ENCODE measurements at places on chromosomes 5 and 9.

DNA sequence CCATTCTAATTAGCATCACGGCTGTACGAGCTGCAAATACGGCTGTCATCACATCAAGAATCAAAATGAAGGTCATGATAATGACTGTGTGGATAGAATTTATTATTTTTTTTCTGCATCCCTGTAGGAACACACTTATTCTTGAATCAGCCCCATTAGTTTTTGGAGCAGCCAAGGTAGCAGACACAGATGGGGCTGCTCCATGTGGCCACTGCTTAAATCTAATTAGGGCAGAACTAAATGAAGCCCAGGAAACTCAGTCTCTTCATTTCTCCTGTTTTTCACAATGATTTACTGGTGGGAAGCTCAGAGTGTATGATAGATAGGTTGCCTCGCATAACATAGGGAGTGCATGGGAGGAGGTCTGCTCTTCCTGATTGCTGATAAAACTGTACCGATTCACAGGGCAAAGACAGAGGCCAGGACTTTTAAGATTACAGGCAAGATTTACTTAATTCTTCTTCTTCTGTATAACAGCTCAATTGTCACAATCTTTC, 275.5 kb downstream of the GLIS3 start:
- no peak for DNase-seq

DNA sequence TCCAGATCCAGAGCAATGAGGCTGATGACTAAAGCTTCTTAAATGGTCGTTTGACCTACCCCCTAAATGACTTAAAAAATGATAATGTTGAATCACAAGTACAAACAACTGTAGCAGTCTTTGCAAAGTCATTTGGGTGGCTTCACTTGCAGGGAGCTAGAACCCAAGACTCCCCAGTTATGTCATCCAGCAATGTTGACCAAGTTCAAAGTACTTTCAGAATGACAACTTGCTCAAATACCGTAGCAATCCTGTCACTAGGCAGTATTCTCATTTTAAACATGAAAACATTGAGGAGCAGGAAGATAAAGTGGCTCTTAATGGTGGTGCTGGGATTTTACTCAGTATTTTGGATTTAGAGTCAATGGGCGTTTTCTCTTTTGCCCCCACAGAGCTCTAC, 1217.0 kb upstream of the DMAC1 start:
- DNase-seq = no peak

GRCh38 chr5:35248843-35249780, 18.8 kb upstream of the PRLR start:
- no peak for DNase-seq

GRCh38 chr9:129023036-129023907, 4.9 kb downstream of the SH3GLB2 start:
- no peak for DNase-seq

GRCh38 chr5:177509991-177510566, 453 bp upstream of the DOK3 start:
- no peak for DNase-seq

GRCh38 chr5:2272755-2273154, 390.0 kb upstream of the IRX4 start:
- no peak for DNase-seq
